HL-60 (cell line): ENCODE measurements at places on chromosomes 1 and 21.

DNA sequence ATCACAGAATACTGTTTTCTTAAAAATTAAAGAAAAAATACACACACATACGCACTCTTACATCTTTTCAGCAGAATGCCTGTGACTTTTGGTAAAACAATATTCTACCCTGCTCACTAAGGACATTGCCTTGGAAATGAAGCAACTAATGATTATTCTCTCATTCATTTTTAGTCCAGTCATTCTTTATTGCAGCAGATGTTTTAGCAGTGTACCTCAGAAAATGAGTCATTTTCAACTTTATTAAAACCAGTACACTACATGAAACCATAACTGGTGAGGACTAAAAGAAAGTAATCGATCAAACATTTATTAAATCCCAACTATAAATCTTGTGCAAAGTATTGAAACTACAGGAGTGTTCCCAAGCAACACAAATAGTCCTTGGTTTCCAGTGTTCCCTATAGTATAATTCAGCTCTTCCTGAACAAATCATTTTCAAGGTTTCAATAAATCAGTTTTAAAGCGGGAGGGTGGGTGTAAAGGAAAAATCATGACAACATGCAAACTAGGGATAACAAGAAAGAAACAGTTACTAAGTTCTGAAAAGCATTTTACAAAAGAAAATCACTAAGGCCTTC lies 114.2 kb downstream of the ADGRL4 start:
- DNase-seq: no peak

GRCh38 chr1:227215863-227216510 lies 102.3 kb downstream of the CDC42BPA start:
- DNase-seq: no peak

- DNase-seq: no peak
These were observed 20.6 kb upstream of the MRPS14 start for GRCh38 chr1:175043824-175044223.

GRCh38 chr1:200206340-200206739 lies 178.8 kb downstream of the NR5A2 start:
- no peak for DNase-seq

- DNase-seq: no peak
These were observed 54.3 kb upstream of the LGALS8 start for GRCh38 chr1:236469466-236469865.

GRCh38 chr1:39969531-39970270 lies 14.8 kb downstream of the MFSD2A start:
- peak; percentile 86 for DNase-seq

- peak; percentile 87 for DNase-seq
These were observed 15.9 kb downstream of the RNU5D-1 start for GRCh38 chr1:44714944-44715571.

- peak; percentile 42 for DNase-seq
These were observed 10.8 kb downstream of the OSBPL9 start for GRCh38 chr1:51627672-51628071.

DNA sequence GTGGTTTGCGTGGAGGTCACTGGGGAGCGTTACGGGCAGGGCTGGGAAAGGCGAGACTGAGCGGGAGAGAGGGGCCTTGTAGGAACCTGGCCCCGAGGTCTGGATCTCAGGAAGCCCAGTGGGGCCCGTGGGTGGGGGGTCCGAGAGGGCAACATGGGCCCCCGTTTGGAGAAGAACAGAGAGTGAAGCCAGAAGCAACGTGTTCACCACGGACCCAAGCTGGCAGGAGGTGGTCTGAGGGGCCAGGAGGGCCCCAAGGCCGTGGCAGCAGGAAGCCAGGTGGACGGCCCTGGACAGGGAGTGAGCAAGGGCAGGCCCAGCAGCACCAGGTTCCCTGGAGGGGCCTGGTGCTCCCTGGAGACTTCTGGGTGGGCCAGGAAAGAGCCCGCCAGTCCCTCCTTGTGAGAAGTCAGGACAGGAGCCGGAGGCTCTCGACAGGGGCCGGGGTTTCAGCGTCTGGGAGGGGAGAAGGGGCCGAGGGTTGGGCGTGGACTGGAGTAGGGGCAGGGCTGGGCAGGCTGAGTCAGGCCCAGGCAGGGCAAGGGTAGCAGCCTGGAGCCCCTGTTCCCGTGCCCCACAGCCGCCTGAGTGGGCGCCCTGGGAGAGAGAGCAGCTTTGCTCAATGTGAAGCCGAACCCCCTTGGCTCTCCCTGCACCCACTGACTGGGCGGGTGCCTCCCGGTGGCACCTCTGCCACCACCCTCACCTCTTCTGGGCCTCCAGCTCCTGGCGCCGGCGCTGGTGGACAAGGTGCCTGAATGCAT lies 33.5 kb downstream of the CFAP74 start:
- DNase-seq: no peak

- DNase-seq: no peak
These were observed 660.0 kb downstream of the PTPRU start for GRCh38 chr1:29896300-29896699.

GRCh38 chr1:222529181-222529580 lies 18.7 kb downstream of the HHIPL2 start:
- no peak for DNase-seq

DNA sequence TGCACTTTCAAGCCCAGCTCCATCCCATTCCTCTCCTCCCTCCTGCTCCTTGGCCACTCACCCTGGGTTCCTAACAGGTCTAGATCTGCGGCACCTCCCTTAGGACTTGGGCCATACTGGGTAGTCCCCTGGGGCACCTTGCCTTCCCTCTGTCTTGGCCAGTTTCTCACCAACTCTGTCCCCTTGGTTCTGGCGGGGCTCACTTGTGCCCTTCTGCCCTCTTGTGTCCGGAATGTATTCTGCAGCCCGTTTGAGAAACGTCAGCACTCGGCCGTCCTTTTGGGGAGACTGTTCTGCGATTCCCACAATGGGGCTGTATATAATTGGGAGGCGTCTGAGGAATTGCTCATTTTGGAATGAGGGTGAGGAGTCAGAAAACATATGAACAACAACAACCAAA lies 162.4 kb downstream of the ZSCAN20 start:
- DNase-seq: peak; percentile 13

GRCh38 chr1:203649551-203649998 lies 22.9 kb downstream of the ATP2B4 start:
- DNase-seq: no peak

GRCh38 chr21:41289431-41289830 lies 27.2 kb upstream of the FAM3B start:
- no peak for DNase-seq

DNA sequence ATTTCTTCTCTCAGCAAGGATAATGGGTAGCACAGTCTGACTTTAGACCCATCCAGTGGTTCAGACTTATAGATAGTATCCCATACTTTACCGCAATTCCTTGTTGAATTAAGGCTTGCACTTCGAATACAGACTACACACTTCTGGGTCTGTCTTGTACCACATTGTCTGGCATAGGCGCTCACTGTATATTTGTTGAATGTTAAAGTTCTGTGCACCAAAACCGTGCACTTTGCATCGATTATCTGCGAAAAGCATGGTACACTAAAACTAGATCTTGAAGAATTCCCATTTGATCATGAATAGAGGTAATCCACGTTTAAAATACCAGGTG lies 556 bp upstream of the RYR2 start:
- DNase-seq: no peak

GRCh38 chr1:220878191-220879075 lies 810 bp upstream of the HLX start:
- peak; percentile 83 for DNase-seq
